Neural progenitor cell (in vitro differentiated cells): ENCODE measurements at places on chromosomes 12 and 14. TPM values are rescaled to one million over a fixed set of nuclear protein-coding genes. Genes with fewer than 3 reads are reported as not detected.
A peak's percentile ranks its signal among the peaks of the same experiment; 100 is the strongest.

CBLN3 gene
- 0.25 TPM in 1 of 2 replicates, not detected in the other for total RNA-seq

- H3K4me1 ChIP-seq = peaks cover 47% of the 10 kb centered on the region
- no peak overlapping the region for H3K4me3 ChIP-seq
- peaks cover 6% of the 10 kb centered on the region for H3K27me3 ChIP-seq
These were observed 17.4 kb downstream of the PDE1B start for GRCh38 chr12:54566792-54567191.

GRCh38 chr12:80655751-80656150 lies 51.7 kb upstream of the MYF6 start:
- H3K27me3 ChIP-seq = no peaks in the 10 kb centered on the region
- H3K36me3 ChIP-seq = no peaks in the 10 kb centered on the region
- no peak for DNase-seq
- no peak overlapping the region for H3K4me3 ChIP-seq
- no peak overlapping the region for H3K27ac ChIP-seq
- no peaks in the 10 kb centered on the region for H3K4me1 ChIP-seq

GRCh38 chr12:111074559-111074958 lies 154.2 kb upstream of the MYL2 start:
- H3K36me3 ChIP-seq = no peaks in the 10 kb centered on the region
- H3K27me3 ChIP-seq = no peaks in the 10 kb centered on the region
- H3K4me3 ChIP-seq = no peak overlapping the region
- H3K4me1 ChIP-seq = peaks cover 10% of the 10 kb centered on the region

DNA sequence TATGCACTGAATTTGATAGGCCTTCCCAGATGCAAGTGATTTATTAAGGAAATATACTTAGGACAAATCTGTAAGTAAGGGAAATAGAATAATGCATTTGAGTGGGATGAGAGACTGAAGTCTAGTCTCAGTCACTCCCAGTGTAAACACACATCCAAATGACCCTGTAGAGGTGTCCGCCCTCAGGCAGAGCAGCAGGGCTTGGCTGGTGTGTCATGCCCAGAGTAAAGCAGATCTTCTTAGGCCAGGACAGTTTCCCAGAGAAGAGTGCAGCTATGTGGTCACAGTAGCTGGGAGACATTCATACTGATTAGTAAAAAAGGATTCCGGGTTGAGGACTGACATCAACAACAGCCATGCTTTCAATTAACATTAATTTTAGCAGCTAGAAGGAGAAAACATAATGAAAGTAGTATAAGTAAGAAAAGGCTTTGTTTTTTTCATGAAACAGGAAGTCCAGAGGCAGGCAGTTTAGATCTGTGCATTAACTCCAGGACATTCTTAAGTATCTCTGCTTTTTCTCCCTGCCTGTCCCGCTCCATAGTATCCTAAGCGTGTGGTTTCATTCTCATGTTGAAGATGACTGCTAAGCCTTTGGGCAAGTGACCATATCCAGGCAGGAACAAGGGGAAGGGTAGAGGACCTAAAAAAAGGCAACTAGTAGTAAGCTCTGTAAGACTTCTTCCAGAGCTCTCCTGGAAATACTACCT lies 35.7 kb downstream of the CNTN1 start:
- H3K27ac ChIP-seq = no peak overlapping the region
- H3K36me3 ChIP-seq = no peaks in the 10 kb centered on the region
- H3K4me1 ChIP-seq = no peaks in the 10 kb centered on the region
- no peaks in the 10 kb centered on the region for H3K27me3 ChIP-seq
- H3K4me3 ChIP-seq = no peak overlapping the region

DNA sequence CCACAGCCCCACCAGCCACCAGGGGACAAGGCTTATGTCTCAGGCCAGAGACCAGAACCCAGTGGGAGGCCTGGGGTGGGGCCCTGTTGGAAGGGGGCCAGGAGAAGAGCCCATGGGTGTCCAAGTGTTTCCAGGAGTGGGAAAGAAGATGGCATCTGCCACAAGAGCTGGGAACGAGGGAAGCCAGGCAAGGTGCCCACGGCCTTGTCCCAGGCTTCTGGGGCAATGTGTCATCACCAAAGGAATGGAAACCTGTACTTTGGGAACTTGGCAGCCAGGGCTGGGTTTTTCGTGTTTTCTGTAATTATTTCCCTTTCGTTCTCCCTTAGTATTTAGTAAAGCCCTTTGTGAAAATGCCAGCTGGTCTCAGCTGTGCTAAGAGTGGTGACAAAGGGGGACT lies 5.3 kb upstream of the PGF start:
- H3K27me3 ChIP-seq = peaks cover 30% of the 10 kb centered on the region
- H3K36me3 ChIP-seq = no peaks in the 10 kb centered on the region
- peaks cover 23% of the 10 kb centered on the region for H3K4me1 ChIP-seq
- no peak for DNase-seq
- no peak overlapping the region for H3K27ac ChIP-seq
- no peak overlapping the region for H3K4me3 ChIP-seq

DNA sequence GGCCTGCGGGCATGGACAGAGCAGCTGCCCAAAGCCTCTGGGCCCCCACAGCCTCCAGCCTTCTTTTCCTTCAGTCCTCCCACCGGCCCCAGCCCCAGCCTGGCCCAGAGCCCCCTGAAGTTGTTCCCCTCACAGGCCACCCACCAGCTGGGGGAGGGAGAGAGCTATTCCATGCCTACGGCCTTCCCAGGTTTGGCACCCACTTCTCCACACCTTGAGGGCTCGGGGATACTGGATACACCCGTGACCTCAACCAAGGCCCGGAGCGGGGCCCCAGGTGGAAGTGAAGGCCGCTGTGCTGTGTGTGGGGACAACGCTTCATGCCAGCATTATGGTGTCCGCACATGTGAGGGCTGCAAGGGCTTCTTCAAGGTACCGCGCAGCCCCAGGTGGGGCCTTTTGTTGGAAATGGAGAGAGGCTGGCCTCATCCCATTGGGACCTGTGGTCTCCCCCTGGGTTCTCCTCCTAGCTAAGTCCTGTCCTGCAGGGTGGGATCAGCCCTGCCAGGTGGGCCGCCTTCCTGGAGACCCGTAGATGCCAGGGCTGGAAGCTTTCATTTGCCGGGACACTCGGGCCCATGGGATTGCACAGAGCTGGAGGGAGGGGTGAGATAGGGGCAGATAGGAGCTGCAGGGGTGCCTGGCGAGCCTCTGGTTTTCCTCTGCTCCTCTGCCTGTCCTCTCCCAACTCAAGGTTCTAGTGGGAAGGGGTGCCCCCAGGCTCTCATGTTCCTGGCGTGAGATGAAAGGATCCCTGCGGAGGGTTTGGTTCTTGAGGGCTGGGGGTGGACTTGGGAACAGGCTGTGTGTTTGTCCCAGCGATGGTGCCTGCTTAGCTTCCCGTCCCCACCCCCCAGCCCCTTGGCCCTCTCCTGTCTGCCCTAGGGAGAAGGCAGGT lies 3.8 kb downstream of the NR4A1 start:
- no peaks in the 10 kb centered on the region for H3K36me3 ChIP-seq
- H3K4me1 ChIP-seq = peaks cover 14% of the 10 kb centered on the region
- no peak overlapping the region for H3K4me3 ChIP-seq
- no peak for DNase-seq
- peaks cover 28% of the 10 kb centered on the region for H3K27me3 ChIP-seq

- H3K4me1 ChIP-seq = peaks cover 7% of the 10 kb centered on the region
- DNase-seq = no peak
- no peaks in the 10 kb centered on the region for H3K36me3 ChIP-seq
- no peaks in the 10 kb centered on the region for H3K27me3 ChIP-seq
- no peak overlapping the region for H3K27ac ChIP-seq
These were observed 21.9 kb upstream of the EID3 start for GRCh38 chr12:104281636-104282035.

DNA sequence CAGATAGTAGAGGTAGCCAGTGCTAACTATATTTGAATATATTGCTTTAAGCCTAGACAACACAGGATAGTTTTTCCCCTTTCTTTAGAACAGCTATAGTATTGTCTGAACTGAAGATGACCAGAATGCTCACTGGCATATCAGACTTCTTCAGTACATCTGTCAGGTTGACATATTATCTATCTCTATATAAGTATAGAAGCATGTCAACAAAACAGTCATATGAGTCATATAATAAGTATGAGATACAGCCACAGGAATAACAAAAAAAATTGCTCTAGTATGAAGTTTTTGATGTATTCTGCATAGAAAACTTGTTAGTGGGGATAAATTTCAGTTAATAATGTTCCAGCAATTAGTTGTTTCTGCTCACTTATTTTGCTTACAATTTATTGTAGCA lies 767.7 kb downstream of the LRFN5 start:
- no peak overlapping the region for H3K27ac ChIP-seq
- no peak for DNase-seq

- H3K36me3 ChIP-seq = no peaks in the 10 kb centered on the region
- no peak for DNase-seq
- peaks cover 6% of the 10 kb centered on the region for H3K4me1 ChIP-seq
- H3K27me3 ChIP-seq = peaks cover 3% of the 10 kb centered on the region
- no peak overlapping the region for H3K4me3 ChIP-seq
- no peak overlapping the region for H3K27ac ChIP-seq
These were observed 3.1 kb upstream of the ANKRD33 start for GRCh38 chr12:51884676-51885229.

DNA sequence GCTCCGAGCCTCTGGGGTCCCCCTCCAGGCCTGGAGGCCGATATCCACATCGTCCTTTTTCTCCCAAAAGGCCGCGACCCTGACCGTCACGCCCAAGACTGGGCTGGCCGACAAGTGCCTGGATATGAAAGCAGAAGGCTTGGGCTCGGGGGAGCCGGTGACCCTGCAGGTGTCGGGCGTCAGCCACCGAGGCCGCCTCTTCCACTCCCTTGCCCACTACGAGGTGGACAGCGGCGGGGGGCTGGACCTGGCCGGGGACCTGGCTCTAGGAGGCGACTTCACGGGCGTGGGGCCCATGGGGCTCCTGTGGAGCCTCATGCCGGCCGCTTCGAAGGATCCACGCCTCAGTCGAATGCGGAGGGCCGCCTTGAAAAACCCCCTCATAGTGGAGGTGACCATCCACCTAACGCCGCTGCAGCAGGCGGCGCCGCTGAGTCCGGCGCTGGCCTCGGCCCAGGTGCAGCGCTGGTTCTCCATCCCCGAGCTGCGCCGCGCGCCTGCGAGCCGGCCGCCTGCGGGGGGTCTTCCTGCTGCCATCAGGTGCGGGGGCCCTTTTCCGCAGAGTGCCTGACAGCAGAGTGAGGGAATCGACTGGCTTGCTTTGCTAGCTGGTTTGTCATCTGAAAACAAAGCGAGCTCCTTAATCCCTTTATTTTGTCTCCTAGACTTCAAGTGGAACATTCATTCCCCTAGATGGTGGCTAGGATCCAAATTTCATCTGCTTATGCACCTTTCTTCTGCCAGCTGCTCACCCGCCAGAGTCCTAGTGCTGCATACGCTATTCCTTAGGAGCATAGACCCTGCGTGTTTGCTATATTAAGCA lies 10.6 kb upstream of the DNAL1 start:
- DNase-seq = peak; percentile 82
- H3K4me1 ChIP-seq = peaks cover 4% of the 10 kb centered on the region
- H3K27me3 ChIP-seq = peaks cover 36% of the 10 kb centered on the region
- H3K36me3 ChIP-seq = no peaks in the 10 kb centered on the region
- H3K4me3 ChIP-seq = peak overlapping the region; percentile 62

DNA sequence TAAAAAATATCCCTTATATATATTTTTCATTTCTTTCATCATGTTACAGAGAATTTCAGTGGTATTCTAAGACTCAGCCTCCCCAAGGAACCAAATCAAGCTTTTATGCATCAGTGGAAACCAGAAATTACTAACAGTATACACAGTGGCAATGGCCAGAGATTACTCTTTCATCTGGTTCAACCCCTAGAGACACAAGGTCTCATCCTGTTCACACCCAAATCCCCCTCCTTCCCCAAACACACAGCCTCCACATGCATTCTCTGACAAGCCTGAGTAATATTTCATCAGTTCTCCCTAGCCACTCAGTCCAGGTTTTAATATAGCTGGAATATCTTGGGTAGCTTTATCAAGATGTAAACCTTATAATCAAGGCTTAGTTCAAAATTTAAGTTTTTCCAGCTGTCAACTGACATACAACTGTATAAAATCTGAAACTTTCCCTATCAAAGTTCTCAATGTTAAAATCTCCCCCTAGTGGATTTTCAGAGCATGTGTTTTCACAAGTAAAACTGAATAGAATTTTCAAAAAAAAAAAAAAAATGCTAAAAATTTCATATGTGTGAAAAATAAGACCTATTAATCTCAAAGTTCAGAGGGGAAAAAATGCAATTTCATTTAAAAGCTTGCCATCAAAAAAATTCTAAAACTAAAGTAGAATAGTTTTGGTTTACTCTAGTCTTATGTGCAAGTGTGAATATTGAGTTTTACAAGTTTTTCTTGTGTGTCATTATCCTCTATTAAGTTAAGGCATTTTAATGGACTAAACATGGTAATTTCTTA lies 10.5 kb upstream of the SSTR1 start:
- no peak overlapping the region for H3K4me3 ChIP-seq
- no peak overlapping the region for H3K27ac ChIP-seq
- DNase-seq = no peak
- peaks cover 21% of the 10 kb centered on the region for H3K27me3 ChIP-seq
- H3K36me3 ChIP-seq = no peaks in the 10 kb centered on the region
- H3K4me1 ChIP-seq = peaks cover 3% of the 10 kb centered on the region

DNA sequence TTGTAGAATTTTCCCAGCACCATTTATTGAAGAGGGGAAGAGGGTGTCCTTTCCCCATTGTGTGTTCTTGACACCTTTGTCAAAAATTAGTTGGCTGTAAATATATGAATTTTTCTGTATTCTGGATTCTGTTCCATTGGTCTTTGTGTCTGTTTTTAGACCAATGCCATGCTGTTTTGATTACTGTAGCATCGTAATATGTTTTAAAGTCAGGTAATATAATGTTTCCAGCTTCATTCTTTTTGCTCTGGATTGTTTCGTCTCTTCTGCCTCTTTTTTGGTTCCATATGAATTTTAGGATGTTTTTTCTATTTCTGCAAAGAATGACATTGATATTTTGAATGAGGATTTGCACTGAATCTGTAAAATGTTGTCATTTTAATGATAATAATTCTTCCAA lies 331.9 kb upstream of the RGS6 start:
- no peak for DNase-seq
- no peak overlapping the region for H3K27ac ChIP-seq
- no peak overlapping the region for H3K4me3 ChIP-seq
- H3K36me3 ChIP-seq = no peaks in the 10 kb centered on the region
- H3K27me3 ChIP-seq = no peaks in the 10 kb centered on the region

DNA sequence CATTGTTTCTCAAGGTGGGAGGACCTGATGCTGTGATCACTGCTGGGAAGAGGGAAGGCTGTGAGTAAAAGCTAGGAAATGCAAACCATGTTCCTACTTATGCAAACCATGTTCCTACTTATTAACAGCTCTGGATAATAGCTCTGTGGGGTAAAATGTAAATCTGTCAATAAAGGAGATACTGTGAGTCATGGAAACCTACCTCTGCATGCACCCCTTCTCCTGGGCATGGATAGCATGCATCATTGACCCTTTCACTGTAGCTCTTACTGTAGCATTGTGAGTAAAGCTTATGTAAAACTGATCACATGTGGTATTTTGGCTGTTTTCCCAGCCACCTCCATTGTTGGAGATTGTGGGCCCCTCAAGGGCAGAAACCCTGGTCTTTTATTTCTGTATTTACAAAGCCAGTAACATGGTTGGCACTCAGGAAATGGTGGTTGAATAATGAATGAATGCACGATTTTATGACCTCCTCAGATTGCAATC lies 253.7 kb downstream of the GRIN2B start:
- DNase-seq = no peak
- peaks cover 6% of the 10 kb centered on the region for H3K27me3 ChIP-seq
- H3K4me1 ChIP-seq = no peaks in the 10 kb centered on the region
- H3K4me3 ChIP-seq = no peak overlapping the region
- H3K36me3 ChIP-seq = no peaks in the 10 kb centered on the region
